ENCODE measurements at places on chromosomes 16 and 17.

DNA sequence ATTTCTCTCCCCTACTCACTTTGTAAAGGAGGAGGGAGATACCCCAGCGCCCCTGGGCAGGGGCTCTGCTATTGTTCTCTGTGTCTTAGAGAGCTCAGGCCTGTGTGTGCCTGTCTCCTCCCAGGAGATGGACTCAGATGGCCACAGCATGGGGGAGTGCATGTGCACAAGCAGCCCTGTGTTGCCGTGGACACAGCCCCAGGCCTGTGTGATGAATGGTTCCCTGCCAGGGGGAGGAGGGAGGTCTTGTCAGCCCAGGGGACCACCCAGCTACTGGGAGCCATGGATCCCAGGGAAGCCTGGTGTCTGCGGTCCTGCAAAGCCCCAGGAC lies 26.3 kb downstream of the GINS2 start:
- no peak for DNase-seq

DNA sequence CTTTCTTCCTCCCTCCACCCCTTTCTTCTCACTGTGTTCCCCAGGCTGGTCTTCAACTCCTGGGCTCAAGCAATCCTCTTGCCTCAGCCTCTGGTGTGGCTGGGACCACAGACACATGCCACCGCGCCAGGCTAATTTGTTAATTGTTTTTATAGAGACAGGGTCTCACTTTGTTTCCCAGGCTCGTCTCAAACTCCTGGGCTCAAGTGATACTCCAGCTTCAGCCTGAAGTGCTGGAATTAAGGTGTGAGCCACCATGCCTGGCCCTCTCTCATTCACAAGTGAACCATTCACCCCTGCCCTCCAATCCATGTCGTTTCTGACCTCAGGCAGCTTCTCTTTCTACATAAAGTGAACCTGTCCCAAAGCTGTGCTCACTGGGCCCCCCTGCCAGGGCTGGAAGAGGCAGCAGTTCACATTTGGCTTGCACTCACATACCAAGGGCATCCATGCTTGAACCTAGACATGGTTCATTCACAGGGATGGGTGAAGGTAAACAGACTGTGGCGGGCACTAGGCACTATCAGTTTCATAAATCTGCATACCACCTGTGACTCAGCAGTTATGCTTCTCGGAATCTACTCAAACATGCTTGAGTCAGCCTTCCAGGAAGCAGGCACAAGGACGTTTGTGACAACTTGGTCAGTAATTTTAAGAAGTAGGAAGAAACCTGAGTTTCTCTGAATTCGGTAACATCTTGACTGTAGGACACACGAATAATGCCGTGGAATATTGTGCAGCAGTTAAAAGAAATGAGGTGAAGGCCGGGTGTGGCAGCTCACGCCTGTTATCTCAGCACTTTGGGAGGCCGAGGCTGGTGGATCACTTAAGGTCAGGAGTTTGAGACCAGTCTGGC lies 6.0 kb upstream of the RNF213 start:
- DNase-seq, result no peak

DNA sequence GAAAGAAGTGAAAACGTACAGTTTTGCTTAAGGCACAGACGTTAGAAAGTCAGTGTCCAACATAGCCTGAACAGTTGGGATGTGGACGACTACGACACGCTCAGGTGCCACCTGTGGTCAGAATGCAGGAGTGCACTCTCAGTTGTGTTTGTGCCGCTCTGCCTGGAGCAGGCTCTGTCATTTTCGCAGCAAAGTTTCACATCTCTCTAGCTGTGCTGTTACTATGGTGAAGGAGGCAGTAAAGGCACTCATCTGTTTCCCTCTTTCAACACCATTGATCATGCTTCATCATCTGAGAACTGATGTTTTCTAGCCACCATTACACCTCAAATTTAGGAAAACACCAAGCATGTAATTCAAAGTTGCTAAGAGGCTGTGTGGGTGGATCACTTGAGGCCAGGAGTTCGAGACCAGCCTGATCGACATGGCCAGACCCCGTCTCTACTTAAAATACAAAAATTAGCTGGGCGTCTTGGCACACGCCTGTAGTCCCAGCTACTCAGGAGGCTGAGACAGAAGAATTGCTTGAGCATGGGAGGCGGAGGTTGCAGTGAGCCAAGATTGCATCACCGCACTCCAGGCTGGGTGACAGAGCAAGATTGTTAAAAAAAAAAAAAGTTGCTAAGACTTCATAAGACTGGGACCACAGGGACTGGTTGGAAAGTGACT lies 44.9 kb upstream of the DNAJA2 start:
- DNase-seq, result peak; percentile 16

- DNase-seq, result no peak
These were observed 10.3 kb downstream of the ITGAX start for GRCh38 chr16:31365131-31365865.

DNA sequence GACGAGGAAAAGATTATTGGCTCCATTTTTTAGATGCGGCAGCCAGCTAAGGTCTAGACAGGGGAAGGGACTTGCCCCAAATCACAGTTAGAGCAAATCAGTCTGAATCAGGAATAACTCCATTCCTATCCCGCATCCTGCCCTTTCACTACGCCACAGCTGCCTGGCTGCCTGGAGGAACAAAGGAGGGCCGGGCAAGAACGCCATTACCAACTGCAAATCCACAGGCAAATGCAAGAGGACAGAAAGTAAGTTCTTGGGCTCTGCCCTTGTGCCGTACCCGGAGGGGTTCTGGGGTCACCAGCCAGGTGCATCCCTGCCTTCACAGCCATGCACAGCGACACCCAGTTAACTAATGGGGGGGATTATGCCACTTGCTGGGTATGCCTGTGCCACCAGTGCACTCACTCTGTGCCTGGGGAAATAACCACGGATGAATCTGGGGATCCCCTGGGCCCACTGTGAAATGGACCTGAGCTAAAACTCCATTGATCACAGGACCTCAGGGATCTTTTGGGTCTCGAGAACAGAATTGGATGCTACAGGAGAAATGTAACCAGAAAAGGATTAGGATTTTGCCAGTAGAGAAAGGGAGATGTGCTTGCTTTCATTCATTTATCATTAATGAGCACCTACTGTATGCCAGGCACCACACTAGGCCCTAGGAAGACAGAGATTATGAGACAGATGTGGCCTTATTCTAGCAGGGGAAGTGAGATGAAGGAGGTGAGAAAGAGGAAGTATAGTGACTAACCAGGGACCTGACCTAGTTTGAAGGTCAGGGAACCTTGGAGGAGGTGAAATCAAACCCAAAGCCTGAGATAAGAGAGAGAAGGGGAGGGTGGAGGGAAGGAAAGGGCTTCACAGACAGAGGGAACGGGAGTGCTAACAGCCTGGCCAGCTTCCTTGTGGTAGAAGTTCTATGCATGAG lies 17.7 kb downstream of the BCL7C start:
- DNase-seq, result no peak

- DNase-seq, result no peak
These were observed 70.3 kb downstream of the CREBBP start for GRCh38 chr16:3810198-3810664.

DNA sequence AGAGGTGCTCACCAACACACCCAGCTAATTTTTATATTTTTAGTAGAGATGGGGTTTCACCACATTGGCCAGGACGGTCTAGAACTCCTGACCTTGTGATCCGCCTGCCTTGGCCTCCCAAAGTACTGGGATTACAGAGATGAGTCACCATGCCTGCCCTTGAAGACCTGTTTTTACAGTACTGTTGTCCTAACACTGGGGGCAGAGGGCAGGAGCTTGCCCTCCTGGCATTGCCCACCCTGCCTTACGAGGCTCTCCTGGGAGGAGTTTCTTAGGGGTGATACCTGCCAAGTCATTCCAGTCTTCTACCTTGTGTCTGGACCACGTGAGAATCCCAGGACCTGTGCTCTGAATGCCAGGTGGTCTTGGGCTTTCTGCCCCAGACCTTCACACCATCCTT lies 2.7 kb downstream of the ASPSCR1 start:
- no peak for DNase-seq

- DNase-seq, result no peak
These were observed 49.6 kb upstream of the NKD1 start for GRCh38 chr16:50498431-50499155.

GRCh38 chr16:52863000-52863399 lies 189.7 kb downstream of the CHD9NB start:
- no peak for DNase-seq

- DNase-seq, result no peak
These were observed 14.7 kb upstream of the XYLT2 start for GRCh38 chr17:50331085-50331791.

DNA sequence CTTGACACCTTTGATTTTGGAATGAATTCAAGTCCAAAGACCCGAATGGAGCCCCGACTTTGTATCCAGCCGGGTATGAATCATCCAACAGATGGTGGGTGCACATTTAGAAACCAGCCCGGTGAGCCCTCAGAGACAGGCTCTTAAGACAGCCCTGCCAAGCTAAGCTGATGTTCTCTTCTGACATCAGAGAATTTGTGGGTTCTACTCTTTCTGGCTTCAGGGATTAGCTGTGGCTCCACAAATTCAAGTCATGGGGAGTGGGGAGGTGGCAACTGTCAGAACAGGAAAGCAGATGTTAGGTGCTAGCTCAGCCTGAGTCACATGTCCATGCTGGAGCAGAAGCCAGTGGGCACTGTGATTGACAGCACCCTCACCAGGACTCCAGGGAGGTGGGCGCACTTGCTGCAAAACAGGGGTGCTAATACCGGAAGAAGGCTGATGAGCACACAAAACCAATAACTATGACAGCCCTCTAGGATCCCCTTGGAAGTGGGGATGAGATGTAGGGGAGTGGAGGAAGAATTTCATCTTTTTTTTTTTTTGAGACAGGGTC lies 31.4 kb upstream of the XYLT2 start:
- no peak for DNase-seq

GRCh38 chr16:75801307-75801706 lies 75.0 kb upstream of the CPHXL start:
- no peak for DNase-seq

DNA sequence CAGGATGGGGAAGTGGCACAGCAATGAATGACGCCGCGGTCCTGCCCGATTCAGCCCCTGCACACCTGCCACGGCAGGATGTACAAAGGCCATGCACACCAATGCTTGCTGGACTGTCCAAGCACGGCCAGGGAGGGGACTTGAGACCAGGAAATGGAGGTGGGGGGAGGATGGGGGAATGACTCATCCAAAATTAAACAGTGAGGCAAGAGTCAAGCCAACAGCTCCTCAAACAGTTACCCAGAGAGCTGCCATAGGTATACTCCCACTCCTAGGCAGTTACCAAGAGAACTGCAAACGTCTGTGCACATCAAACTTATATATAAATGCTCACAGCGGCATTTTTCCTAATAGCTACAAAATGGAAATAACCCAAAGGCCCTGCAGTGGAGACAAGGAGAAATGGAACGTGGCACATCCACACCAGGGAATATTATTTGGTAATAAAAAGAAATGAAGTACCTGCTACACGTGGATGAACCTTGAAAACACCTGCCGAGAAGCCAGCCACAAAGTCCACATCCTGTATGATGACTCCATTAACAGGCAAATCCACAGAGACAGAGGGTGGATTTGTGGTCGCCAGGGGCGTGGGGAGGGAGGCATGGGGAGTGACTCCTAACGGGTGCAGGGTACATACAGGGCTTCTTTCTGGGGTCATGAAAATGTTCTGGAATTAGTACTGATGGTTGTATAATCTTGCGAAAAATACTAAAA lies 54.1 kb downstream of the VAC14 start:
- no peak for DNase-seq

- peak; percentile 35 for DNase-seq
These were observed 27.3 kb downstream of the KDM8 start for GRCh38 chr16:27230562-27231001.

- DNase-seq, result no peak
These were observed 82.3 kb downstream of the WWP2 start for GRCh38 chr16:69844441-69844840.

DNA sequence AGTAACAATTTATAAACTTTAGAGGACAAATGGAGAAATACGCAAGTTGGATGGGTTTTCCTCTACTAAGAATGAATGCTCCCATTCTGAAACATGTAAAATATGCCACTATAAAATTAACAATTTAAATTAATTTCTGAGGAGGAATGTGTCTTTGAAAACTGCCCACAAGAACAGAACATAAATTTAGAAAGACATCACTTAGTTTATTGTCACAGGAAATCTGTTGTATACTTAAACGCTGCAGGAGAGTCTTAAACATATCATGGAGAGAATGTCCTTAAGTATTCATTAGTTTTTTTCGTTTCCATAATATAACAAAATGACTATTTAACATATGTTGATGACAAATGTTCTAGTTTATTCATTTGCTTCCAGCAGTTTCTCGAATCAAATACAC lies 29.6 kb downstream of the USP32 start:
- no peak for DNase-seq

DNA sequence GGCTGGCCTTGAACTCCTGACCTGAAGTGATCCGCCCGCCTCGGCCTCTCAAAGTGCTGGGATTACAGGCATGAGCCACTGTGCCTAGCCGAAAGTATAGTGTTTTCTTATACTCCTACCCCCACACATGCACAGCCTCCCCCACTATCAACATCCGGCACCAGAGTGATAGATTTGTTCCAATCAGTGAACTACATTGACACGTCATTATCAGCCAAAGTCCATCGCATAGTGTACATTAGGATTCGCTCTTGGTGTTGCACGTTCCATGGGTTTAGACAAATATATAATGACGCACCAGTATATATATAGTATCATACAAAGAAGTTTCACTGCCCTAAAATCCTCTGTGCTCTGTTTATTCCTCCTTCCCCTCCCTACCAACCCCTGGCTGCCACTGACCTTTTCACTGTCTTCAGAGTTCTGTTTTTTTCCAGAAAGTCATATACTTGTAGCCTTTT lies 11.9 kb upstream of the TM4SF5 start:
- no peak for DNase-seq

GRCh38 chr16:56793492-56793891 lies 63.6 kb downstream of the NUP93 start:
- no peak for DNase-seq

GRCh38 chr16:28931801-28932225 lies at the start of gene CD19:
Gene CD19, plus strand, starts transcription at chr16:28931971. Its CDS starts 30 bp downstream, at chr16:28932001.
- no peak for DNase-seq

GRCh38 chr17:73800893-73801292 lies 156.6 kb upstream of the SDK2 start:
- no peak for DNase-seq

GRCh38 chr17:13508896-13509295 lies 92.8 kb downstream of the HS3ST3A1 start:
- DNase-seq, result no peak

GRCh38 chr16:12310286-12310685 lies 333.8 kb downstream of the SNX29 start:
- DNase-seq, result no peak

DNA sequence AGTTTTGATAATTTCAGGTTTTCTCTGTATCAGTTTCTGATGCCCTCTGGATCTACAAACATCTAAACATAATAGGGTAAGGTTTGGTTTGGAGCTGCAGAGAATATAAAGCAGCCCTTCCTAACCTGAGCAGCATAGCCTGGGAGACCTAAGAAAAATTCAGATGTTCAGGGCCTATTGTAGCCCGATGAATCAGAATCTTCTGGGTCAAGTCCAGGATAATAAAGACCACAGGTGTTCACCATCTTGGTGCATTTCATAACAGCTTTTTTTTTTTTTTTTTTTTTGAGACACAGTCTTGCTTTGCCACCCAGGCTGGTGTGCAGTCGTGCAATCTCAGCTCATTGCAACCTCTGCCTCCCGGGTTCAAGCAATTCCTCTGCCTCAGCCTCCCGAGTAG lies 19.7 kb upstream of the ARHGAP17 start:
- no peak for DNase-seq

GRCh38 chr17:44353672-44354331 lies 8.7 kb downstream of the GRN start:
- DNase-seq, result no peak

Data from activated CD4-positive, alpha-beta T cell treated with anti-CD3 and anti-CD28 coated beads for 24 hours (primary cell).